ENCODE measurements at places on chromosomes 1 and 21.

- DNase-seq: no peak
These were observed 564.2 kb upstream of the ZRANB2 start for GRCh38 chr1:71645015-71645414.

GRCh38 chr1:193183019-193183627 is 3.3 kb downstream of the B3GALT2 start:
- DNase-seq: peak; percentile 74

- no peak for DNase-seq
These were observed 175.8 kb downstream of the APP start for GRCh38 chr21:25994758-25995163.

GRCh38 chr21:45010860-45011259 is 63.5 kb upstream of the ADARB1 start:
- DNase-seq: no peak

GRCh38 chr1:184974837-184975115 is 468 bp upstream of the NIBAN1 start:
- DNase-seq: no peak
